ENCODE measurements at places on chromosomes 16 and 17.

DNA sequence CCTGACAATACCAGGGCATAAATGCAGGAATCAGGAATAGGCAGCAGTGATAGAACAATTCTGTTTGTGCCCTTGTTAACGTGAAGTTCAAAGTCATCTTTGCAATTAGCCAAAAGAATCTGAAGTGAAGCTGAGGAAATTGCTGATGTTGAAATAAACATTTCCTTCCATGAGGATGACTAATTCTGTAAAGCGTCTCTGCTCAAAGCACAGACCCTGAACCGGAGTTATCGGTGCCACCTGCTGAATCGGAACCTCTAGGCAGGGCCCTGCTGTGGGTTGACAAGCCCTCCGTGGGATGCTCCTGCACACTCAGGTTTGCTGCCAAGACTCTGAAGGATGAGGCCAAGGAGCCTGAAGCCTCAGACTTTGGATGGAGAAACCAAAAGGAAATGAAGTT, 37.0 kb upstream of the CDH1 start:
- DNase-seq, result no peak

GRCh38 chr17:27466743-27467375, 10.6 kb downstream of the KSR1 start:
- no peak for DNase-seq

GRCh38 chr17:36464765-36465088, 21.8 kb upstream of the ZNHIT3 start:
- DNase-seq, result no peak

- no peak for DNase-seq
These were observed 30.6 kb downstream of the CHD9 start for GRCh38 chr16:53085369-53085843.

GRCh38 chr16:12499032-12499745, 304.5 kb downstream of the CPPED1 start:
- no peak for DNase-seq

GRCh38 chr17:34635876-34636275, 56.5 kb downstream of the TMEM132E start:
- DNase-seq, result no peak

All from stimulated activated CD8-positive, alpha-beta memory T cell treated with anti-CD3 and anti-CD28 coated beads, Interleukin-15, amount 100 ng/mL, for 24 hours (primary cell).